ENCODE measurements at places on chromosomes 1 and 21.

DNA sequence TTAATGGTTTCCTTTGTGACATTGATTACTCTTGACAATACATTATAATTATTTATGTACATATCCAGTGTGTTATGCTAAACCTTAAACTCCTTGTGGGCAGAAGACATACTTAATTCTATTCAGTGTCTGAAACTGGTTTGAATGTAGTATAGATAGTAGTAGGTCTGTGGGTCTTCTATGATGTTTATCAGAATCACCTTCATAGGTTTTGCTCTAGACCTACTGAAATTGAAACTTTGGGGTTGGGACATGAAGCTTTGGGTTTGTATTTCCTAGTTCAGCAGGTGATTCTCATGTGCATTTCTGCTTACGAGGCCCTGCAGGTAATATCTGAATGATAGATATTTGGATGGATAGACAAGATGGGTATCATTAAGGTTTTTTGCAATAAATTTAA lies 48.6 kb downstream of the MIGA1 start:
- DNase-seq = no peak
- peaks cover 4% of the 10 kb centered on the region for H3K4me1 ChIP-seq
- no peak overlapping the region for H3K4me3 ChIP-seq
- H3K36me3 ChIP-seq = no peaks in the 10 kb centered on the region
- no peaks in the 10 kb centered on the region for H3K27me3 ChIP-seq

- no peaks in the 10 kb centered on the region for H3K4me1 ChIP-seq
- no peak overlapping the region for H3K27ac ChIP-seq
- H3K27me3 ChIP-seq = no peaks in the 10 kb centered on the region
Measured at GRCh38 chr1:82844911-82845827, 1044.4 kb downstream of the ADGRL2 start.

DNA sequence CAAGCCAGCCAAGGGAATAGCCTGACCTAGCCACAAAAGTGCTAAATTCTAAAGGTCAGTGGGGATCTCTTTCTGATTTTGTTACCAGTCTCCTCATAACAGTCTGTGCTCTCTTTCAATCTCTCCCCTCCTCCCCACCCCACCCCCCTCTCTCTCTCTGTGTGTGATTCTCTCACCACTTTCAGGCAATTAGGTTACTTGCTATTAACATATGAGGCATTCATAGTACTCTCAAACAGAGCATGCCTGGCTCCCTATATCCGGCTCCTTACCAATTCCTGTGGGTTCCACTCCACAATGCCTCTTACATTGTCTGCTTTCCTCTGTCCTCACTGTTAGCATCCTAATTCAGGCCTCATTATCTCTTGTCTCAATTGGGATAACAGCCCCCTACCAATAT lies 464.3 kb upstream of the DEPDC1 start:
- H3K27ac ChIP-seq = no peak overlapping the region
- no peaks in the 10 kb centered on the region for H3K4me1 ChIP-seq
- no peaks in the 10 kb centered on the region for H3K27me3 ChIP-seq

GRCh38 chr1:87325982-87326738 lies 2.5 kb upstream of the LMO4 start:
- peaks cover 6% of the 10 kb centered on the region for H3K4me1 ChIP-seq
- no peak overlapping the region for H3K4me3 ChIP-seq
- DNase-seq = peak; percentile 67
- no peaks in the 10 kb centered on the region for H3K36me3 ChIP-seq

- H3K27ac ChIP-seq = no peak overlapping the region
- no peaks in the 10 kb centered on the region for H3K36me3 ChIP-seq
- no peaks in the 10 kb centered on the region for H3K27me3 ChIP-seq
- H3K4me3 ChIP-seq = no peak overlapping the region
Measured at GRCh38 chr1:215830226-215830810, 263.2 kb downstream of the KCTD3 start.

GRCh38 chr1:225866061-225866837 lies 15.9 kb downstream of the TMEM63A start:
- no peaks in the 10 kb centered on the region for H3K36me3 ChIP-seq
- DNase-seq = no peak

DNA sequence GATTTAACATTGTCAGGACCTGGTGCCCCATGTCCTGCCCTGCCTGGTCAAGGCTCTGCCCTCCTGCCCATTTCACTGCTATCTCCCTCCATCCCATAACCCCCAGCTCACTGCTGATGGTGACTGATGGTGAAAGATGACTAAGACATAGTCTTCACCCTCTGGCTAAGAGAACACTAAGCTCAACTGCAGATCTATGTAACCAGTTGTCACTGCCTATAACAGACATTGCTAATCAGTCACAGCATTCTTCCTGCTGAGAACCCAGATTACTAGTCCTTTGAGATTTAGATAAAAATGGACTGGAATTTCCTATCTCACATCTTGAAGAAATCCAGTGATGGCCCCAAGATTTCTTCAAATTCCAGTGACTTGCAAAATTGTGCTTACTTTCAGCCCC lies 8.0 kb upstream of the ZNF362 start:
- H3K36me3 ChIP-seq = no peaks in the 10 kb centered on the region
- no peak for DNase-seq
- no peaks in the 10 kb centered on the region for H3K4me1 ChIP-seq
- H3K4me3 ChIP-seq = no peak overlapping the region
- H3K27me3 ChIP-seq = no peaks in the 10 kb centered on the region
- no peak overlapping the region for H3K27ac ChIP-seq

DNA sequence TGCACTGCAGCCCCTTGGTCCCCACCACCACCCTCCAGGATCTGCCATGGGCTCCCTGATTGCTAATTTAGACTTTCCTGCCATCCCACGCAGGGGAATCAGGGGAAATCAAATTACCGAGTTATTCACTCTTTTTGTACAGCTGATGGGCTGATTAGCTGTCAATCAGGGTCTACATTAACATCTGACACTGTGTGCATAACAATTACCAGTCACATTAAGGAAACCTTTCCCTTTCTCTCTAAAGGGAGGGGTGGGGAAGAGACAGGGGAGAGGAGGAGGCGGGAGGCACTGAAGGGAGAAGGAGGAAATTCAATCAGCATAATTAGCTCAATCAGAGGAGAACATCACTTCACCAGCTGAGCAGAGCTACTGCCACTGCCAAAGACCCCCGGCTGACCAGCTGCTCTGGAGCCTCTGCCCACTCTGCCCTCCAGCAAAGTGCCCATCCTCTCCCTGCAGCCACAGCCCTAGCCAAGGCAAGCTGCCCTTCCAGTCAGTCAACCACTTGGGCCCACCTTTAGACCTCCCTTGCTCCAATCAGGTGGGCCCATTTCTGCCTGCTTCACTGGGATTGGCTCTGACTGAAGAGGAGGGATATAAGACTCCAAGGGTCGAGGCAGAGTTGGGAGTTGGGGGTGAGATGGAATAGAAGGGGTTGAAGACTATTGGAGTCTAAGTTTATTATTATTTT lies 199.3 kb upstream of the ZC3H12A start:
- no peak overlapping the region for H3K4me3 ChIP-seq
- H3K27ac ChIP-seq = no peak overlapping the region
- no peaks in the 10 kb centered on the region for H3K36me3 ChIP-seq

DNA sequence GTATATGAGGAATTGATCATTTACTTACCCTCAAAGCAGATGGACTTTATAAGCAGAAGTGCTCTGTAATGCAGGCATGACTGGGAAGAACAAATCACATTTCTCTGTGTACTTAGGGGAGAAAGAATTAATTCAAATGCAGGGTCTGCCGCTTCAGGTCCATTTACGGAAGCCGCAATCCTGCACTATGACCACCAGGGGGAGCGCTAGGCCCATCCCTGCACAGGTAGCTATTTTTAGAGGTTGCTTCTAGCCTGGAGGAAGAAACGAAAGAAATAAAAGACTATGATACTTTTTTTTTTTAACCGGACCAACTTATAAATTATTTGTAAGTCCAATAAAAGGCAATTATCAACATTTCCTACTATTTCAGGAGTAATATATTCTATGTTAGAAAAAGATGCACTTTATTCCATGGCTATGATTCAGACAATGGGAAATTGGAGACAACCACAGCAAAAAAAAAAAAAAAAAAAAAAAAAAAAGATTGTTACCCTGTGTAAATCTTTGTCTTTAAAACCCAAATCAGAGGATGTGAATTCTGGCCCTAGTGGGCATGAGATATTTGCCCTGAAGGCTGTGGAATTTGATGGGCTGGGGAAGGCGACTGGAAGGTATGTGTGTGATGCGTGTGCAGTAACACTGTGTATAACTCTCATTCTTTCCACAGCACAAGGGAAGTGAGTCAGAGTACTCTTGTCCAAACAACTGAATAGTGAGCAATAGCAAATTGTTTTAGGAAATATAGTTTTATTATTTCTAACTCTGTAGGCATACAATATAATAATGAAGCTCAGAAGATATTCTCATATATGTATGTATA lies 12.9 kb upstream of the FYB2 start:
- no peak overlapping the region for H3K4me3 ChIP-seq
- H3K27ac ChIP-seq = no peak overlapping the region
- no peaks in the 10 kb centered on the region for H3K4me1 ChIP-seq

GRCh38 chr1:22831729-22832413 lies 121.2 kb downstream of the EPHB2 start:
- peaks cover 12% of the 10 kb centered on the region for H3K4me1 ChIP-seq
- H3K4me3 ChIP-seq = no peak overlapping the region
- H3K27me3 ChIP-seq = no peaks in the 10 kb centered on the region
- no peak overlapping the region for H3K27ac ChIP-seq
- DNase-seq = no peak

- DNase-seq = no peak
- H3K4me3 ChIP-seq = no peak overlapping the region
- no peaks in the 10 kb centered on the region for H3K27me3 ChIP-seq
- H3K36me3 ChIP-seq = no peaks in the 10 kb centered on the region
- no peaks in the 10 kb centered on the region for H3K4me1 ChIP-seq
Measured at GRCh38 chr1:159748370-159748769, 32.4 kb upstream of the DUSP23 start.

- H3K27ac ChIP-seq = no peak overlapping the region
- H3K27me3 ChIP-seq = no peaks in the 10 kb centered on the region
- H3K4me3 ChIP-seq = no peak overlapping the region
- H3K36me3 ChIP-seq = no peaks in the 10 kb centered on the region
- no peak for DNase-seq
Measured at GRCh38 chr1:217363319-217363718, 267.6 kb downstream of the GPATCH2 start.

GRCh38 chr1:21149855-21150432 lies 26.8 kb downstream of the EIF4G3 start:
- no peaks in the 10 kb centered on the region for H3K36me3 ChIP-seq
- DNase-seq = no peak
- no peak overlapping the region for H3K4me3 ChIP-seq
- H3K27me3 ChIP-seq = no peaks in the 10 kb centered on the region
- peaks cover 3% of the 10 kb centered on the region for H3K4me1 ChIP-seq

GRCh38 chr1:152457561-152457960 lies 43.5 kb upstream of the CRNN start:
- no peaks in the 10 kb centered on the region for H3K27me3 ChIP-seq
- no peaks in the 10 kb centered on the region for H3K4me1 ChIP-seq
- no peak overlapping the region for H3K27ac ChIP-seq
- no peak for DNase-seq
- H3K4me3 ChIP-seq = no peak overlapping the region

DNA sequence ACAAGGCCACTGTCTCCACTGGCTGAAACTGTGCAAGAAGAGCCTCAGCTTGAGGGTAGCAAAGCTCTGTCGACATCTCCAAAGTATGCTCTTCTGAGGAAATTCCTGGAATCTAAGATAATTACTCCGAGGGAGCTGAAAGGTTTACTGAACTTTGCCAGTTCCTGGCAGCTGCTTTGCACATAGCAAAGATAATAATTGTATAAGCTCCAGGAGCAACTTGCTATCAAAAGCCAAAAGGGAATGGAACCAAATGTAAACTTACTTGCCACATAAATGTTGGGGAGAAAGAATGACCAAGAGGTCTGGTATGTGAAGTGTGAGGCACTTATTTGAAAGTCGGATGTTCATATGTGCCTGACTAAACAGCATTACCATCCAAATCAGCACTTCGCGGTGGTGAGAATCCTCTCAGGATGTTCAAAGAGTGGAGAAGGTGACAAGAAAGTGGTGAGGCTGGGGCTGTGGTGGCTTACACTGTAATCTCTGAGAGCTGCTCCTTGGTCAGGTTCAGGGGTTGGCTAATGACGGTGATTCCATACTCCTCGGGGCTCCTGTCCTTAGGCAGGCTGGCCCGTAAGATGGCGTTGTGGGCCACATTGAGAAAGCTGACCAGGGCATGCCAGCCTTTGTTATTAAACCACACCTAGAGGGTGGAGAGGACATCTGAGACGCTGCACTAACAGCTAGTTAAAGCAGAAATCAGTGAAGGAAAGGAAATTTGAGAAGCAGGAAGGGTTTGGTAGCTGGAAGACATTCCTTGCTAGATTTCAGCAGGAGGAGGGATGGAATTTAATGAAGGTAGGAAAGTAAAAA lies 100.0 kb downstream of the ABCA4 start:
- DNase-seq = no peak
- H3K36me3 ChIP-seq = no peaks in the 10 kb centered on the region
- H3K27ac ChIP-seq = no peak overlapping the region
- no peaks in the 10 kb centered on the region for H3K27me3 ChIP-seq
- no peak overlapping the region for H3K4me3 ChIP-seq
- H3K4me1 ChIP-seq = peaks cover 6% of the 10 kb centered on the region

GRCh38 chr21:33403786-33404585 lies 773 bp downstream of the IFNGR2 start:
- peaks cover 16% of the 10 kb centered on the region for H3K4me1 ChIP-seq
- no peaks in the 10 kb centered on the region for H3K27me3 ChIP-seq
- peak overlapping the region; percentile 95 for H3K27ac ChIP-seq
- no peaks in the 10 kb centered on the region for H3K36me3 ChIP-seq
- DNase-seq = peak; percentile 66

GRCh38 chr21:29321932-29322928 lies 23.5 kb downstream of the BACH1 start:
- H3K27ac ChIP-seq = no peak overlapping the region
- H3K4me1 ChIP-seq = no peaks in the 10 kb centered on the region
- H3K27me3 ChIP-seq = no peaks in the 10 kb centered on the region
- no peak for DNase-seq
- H3K36me3 ChIP-seq = no peaks in the 10 kb centered on the region

Measured in testis (tissue), 5 donors.